Neural crest cell (in vitro differentiated cells): ENCODE measurements at places on chromosomes 6 and 20. TPM values are rescaled to one million over a fixed set of nuclear protein-coding genes. Genes with fewer than 3 reads are reported as not detected.

DNA sequence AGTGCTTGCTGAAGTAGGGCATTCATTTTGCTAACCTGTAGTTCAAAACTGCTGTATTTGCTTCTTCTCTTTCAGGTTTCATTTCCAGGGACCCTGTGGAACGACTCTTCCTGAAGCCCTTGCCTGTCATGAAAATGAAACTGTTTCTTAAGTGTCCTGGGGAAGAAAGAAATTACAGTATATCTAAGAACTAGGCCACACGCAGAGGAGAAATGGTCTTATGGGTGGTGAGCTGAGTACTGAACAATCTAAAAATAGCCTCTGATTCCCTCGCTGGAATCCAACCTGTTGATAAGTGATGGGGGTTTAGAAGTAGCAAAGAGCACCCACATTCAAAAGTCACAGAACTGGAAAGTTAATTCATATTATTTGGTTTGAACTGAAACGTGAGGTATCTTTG lies 3.4 kb upstream of the NOL7 start:
- no peak overlapping the region for H3K27ac ChIP-seq
- H3K27me3 ChIP-seq: no peaks in the 10 kb centered on the region
- H3K36me3 ChIP-seq: peaks cover 3% of the 10 kb centered on the region
- H3K4me3 ChIP-seq: peak overlapping the region; percentile 65

Gene PRDM1
- total RNA-seq: 1.2 and 1.7 TPM in 2 replicates

- H3K4me3 ChIP-seq: no peak overlapping the region
- H3K27me3 ChIP-seq: no peaks in the 10 kb centered on the region
- DNase-seq: no peak
- H3K36me3 ChIP-seq: no peaks in the 10 kb centered on the region
- H3K27ac ChIP-seq: no peak overlapping the region
These were observed 6.5 kb upstream of the BTN3A2 start for GRCh38 chr6:26358511-26358981.

DNA sequence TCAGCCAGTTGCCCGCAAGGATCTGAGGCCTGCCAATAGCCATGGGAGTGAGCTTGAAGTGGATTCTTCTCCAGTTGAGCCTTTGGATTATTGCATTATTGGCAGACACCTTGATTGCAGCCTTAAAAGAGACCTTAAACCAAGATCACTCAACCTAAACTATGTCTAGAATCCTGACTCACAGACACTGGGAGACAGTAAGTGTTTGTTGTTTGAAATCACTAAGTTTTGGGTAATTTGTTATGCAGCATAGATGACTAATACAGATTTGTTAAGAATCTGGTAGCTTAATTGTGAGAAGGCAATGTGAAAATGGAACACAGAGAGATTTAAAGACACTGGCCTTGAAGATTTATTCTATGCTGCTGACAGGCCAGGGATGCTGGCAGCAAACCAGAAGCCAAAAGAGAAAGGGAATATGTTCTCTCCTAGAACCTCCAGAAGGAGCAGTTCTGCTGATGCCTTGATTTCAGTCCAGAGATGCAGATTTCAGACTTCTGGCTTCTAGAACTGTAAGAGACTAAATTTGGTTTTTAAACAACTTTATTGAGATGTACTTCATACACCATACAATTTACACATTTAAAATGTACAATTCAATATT lies 17.6 kb downstream of the SIRPD start:
- H3K4me3 ChIP-seq: no peak overlapping the region
- H3K27ac ChIP-seq: no peak overlapping the region
- H3K4me1 ChIP-seq: peaks cover 9% of the 10 kb centered on the region
- H3K36me3 ChIP-seq: peaks cover 4% of the 10 kb centered on the region
- no peak for DNase-seq

DNA sequence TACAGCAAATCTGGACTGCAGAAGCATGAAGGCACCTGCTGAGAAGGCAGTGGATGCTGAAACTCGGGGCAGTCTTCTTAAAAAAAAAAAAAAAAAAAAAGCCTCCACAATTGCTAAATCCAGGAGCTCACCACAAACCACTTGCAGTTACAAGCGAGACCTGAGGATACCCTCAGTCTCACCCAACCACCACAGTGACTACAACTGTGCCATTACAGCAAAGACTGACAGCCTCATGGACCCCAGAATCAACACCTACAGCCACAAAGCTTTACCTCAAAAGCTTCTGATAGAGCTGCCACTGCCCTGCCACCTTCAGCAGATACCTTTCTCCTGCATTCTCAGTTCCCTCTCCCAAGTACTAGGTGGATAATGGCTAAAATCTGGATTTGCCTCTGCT lies 9.0 kb downstream of the COL21A1 start:
- no peak for DNase-seq
- H3K4me3 ChIP-seq: no peak overlapping the region
- no peaks in the 10 kb centered on the region for H3K36me3 ChIP-seq
- H3K27me3 ChIP-seq: no peaks in the 10 kb centered on the region
- no peak overlapping the region for H3K27ac ChIP-seq
- H3K4me1 ChIP-seq: no peaks in the 10 kb centered on the region

- no peaks in the 10 kb centered on the region for H3K27me3 ChIP-seq
- H3K4me3 ChIP-seq: no peak overlapping the region
- peaks cover 3% of the 10 kb centered on the region for H3K4me1 ChIP-seq
- no peak overlapping the region for H3K27ac ChIP-seq
These were observed 124.3 kb upstream of the TMEM170B start for GRCh38 chr6:11413117-11413687.

DNA sequence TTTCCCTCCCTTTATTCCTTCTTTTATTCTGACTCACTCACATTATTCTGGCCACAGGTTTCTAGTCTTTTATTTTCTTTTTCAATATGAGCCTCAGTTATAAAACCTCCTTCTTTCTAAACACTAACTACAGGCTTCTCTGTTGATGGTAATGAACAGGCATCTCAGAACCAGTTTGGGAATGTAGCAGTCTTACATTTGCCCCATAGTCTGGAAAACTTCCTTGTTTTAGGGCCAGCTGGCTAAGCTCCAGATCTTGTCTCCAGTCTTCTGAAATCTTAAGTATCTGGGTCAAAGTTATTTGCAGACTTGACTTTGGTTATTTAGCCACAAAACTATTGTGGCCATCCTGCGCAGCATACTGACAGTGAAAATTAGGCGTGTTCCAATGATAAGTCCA lies 97.0 kb upstream of the MAN1A1 start:
- H3K4me1 ChIP-seq: peaks cover 12% of the 10 kb centered on the region
- no peaks in the 10 kb centered on the region for H3K36me3 ChIP-seq
- no peak overlapping the region for H3K4me3 ChIP-seq
- H3K27ac ChIP-seq: no peak overlapping the region
- DNase-seq: no peak

- H3K4me3 ChIP-seq: no peak overlapping the region
- no peak overlapping the region for H3K27ac ChIP-seq
- no peak for DNase-seq
These were observed 35.3 kb upstream of the APCDD1L start for GRCh38 chr20:58550275-58551059.

Gene SLC32A1
- total RNA-seq: 0.09 and 0.16 TPM in 2 replicates

GRCh38 chr6:29667158-29667557 lies 10.3 kb downstream of the MOG start:
- DNase-seq: no peak
- no peaks in the 10 kb centered on the region for H3K36me3 ChIP-seq
- no peak overlapping the region for H3K27ac ChIP-seq
- H3K27me3 ChIP-seq: peaks cover 47% of the 10 kb centered on the region
- peaks cover 27% of the 10 kb centered on the region for H3K4me1 ChIP-seq
- no peak overlapping the region for H3K4me3 ChIP-seq

- no peaks in the 10 kb centered on the region for H3K36me3 ChIP-seq
- peaks cover 51% of the 10 kb centered on the region for H3K27me3 ChIP-seq
- no peak overlapping the region for H3K27ac ChIP-seq
- H3K4me1 ChIP-seq: peaks cover 23% of the 10 kb centered on the region
- no peak for DNase-seq
These were observed 12.5 kb downstream of the PRDM1 start for GRCh38 chr6:106098383-106099234.

GRCh38 chr6:82413868-82414267 lies 50.3 kb downstream of the TPBG start:
- no peak overlapping the region for H3K27ac ChIP-seq
- DNase-seq: no peak
- H3K27me3 ChIP-seq: no peaks in the 10 kb centered on the region
- H3K4me3 ChIP-seq: no peak overlapping the region
- H3K36me3 ChIP-seq: no peaks in the 10 kb centered on the region

DNA sequence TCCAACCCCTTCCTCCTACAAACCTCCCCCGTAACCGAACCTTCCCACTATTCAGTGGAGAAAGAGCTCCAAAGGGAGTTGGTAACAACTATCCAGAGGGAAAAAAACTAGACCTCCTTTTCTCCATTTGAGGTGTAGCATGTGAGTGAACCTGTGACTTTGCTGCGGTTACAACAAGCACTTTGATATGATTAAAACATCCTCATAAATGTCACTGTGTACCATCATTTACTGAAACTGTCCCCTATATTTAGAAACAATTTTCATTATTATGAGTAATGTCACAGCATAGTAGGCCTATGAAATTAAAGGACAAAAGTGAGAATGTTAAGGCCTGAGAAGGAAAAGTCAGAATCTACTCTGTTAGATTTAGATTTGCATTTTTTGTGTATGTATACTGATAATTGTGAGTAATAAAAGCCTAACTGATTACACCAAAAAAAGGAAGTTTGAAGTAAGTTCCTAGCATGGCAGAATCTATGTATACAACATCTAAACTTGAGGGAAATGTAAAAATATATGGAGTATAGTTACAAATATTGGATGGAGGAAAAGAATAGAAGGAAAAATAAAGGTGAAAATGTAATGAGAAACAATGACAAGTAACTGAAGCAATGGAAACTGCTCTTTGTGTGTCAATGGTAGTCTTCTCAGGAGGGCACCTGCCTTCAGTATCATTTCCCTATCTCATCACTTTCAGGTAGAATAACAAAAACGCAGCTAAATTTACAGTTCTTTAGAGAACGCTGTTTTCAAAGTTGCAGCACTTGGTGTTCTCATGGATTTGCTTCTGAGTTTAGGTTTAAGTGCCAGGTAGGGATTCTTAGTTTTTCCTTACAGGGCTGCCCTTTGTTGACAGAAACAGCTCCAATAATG lies 145.9 kb downstream of the IMPG1 start:
- H3K36me3 ChIP-seq: no peaks in the 10 kb centered on the region
- H3K27me3 ChIP-seq: no peaks in the 10 kb centered on the region
- DNase-seq: no peak
- H3K4me3 ChIP-seq: no peak overlapping the region
- H3K27ac ChIP-seq: no peak overlapping the region

- peaks cover 31% of the 10 kb centered on the region for H3K36me3 ChIP-seq
- peaks cover 30% of the 10 kb centered on the region for H3K4me1 ChIP-seq
- no peak for DNase-seq
These were observed 171.8 kb upstream of the AKAP12 start for GRCh38 chr6:151067684-151068596.

Gene TFAP2D
- not detected in 2 replicates for total RNA-seq

- peaks cover 8% of the 10 kb centered on the region for H3K36me3 ChIP-seq
- peaks cover 14% of the 10 kb centered on the region for H3K4me1 ChIP-seq
- no peaks in the 10 kb centered on the region for H3K27me3 ChIP-seq
- peak overlapping the region; percentile 51 for H3K27ac ChIP-seq
These were observed 122.8 kb downstream of the C6orf118 start for GRCh38 chr6:165186441-165187205.

Gene XKR7
- total RNA-seq: 4.5 and 4.9 TPM in 2 replicates

- H3K4me3 ChIP-seq: no peak overlapping the region
- no peaks in the 10 kb centered on the region for H3K27me3 ChIP-seq
- H3K36me3 ChIP-seq: peaks cover 2% of the 10 kb centered on the region
- H3K27ac ChIP-seq: no peak overlapping the region
- no peak for DNase-seq
These were observed 156.0 kb downstream of the BACH2 start for GRCh38 chr6:90140683-90141082.

Gene AGER
- 25.7 and 26.0 TPM in 2 replicates for total RNA-seq

GRCh38 chr20:25296094-25297093 lies 48.5 kb downstream of the PYGB start:
- H3K4me1 ChIP-seq: peaks cover 6% of the 10 kb centered on the region
- H3K27me3 ChIP-seq: peaks cover 4% of the 10 kb centered on the region
- peak overlapping the region; percentile 43 for H3K27ac ChIP-seq
- DNase-seq: no peak

GRCh38 chr6:166625356-166625755 lies 1.7 kb downstream of the RPS6KA2 start:
- no peak overlapping the region for H3K27ac ChIP-seq
- H3K4me1 ChIP-seq: peaks cover 43% of the 10 kb centered on the region
- peaks cover 3% of the 10 kb centered on the region for H3K27me3 ChIP-seq
- no peaks in the 10 kb centered on the region for H3K36me3 ChIP-seq
- no peak for DNase-seq

GRCh38 chr6:150293423-150294173 lies 75.2 kb upstream of the IYD start:
- peaks cover 7% of the 10 kb centered on the region for H3K36me3 ChIP-seq
- no peak for DNase-seq
- H3K27me3 ChIP-seq: no peaks in the 10 kb centered on the region
- H3K27ac ChIP-seq: no peak overlapping the region
- peaks cover 8% of the 10 kb centered on the region for H3K4me1 ChIP-seq

- no peak overlapping the region for H3K27ac ChIP-seq
- DNase-seq: no peak
- H3K4me1 ChIP-seq: peaks cover 37% of the 10 kb centered on the region
These were observed 116.3 kb upstream of the MTHFD1L start for GRCh38 chr6:150749091-150749670.

Gene SSTR4
- not detected in 2 replicates for total RNA-seq

DNA sequence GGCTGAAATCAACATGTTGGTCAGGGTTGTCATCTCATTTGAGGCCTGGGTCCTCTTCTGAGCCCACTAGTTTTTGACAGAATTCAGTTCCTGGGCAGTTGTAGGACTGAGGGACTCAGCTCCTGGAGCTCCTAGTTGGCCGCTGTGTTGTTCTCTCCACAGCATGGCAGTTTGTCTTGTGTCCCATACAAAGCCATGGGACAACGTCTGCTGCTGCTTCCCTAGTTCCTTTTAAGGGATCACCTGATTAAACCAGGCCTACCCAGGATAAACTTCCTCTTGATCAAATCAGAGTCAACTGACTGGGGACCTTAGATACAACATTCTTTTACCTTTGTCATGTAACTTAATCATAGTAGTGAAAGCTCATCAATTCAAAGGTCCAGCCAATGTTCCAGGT lies 141.0 kb downstream of the BCAS1 start:
- no peak overlapping the region for H3K27ac ChIP-seq
- H3K36me3 ChIP-seq: no peaks in the 10 kb centered on the region
- no peak for DNase-seq
- H3K27me3 ChIP-seq: no peaks in the 10 kb centered on the region
- H3K4me1 ChIP-seq: peaks cover 18% of the 10 kb centered on the region
- H3K4me3 ChIP-seq: no peak overlapping the region

GRCh38 chr6:28220257-28221133 lies 4.6 kb upstream of the ZSCAN9 start:
- no peak for DNase-seq
- peak overlapping the region; percentile 78 for H3K4me3 ChIP-seq
- H3K27me3 ChIP-seq: peaks cover 84% of the 10 kb centered on the region
- peaks cover 3% of the 10 kb centered on the region for H3K36me3 ChIP-seq
- H3K4me1 ChIP-seq: peaks cover 12% of the 10 kb centered on the region
- H3K27ac ChIP-seq: no peak overlapping the region

GRCh38 chr6:139448051-139448649 lies 73.7 kb upstream of the CITED2 start:
- H3K27me3 ChIP-seq: no peaks in the 10 kb centered on the region
- H3K4me3 ChIP-seq: no peak overlapping the region
- H3K4me1 ChIP-seq: peaks cover 64% of the 10 kb centered on the region
- H3K36me3 ChIP-seq: no peaks in the 10 kb centered on the region
- no peak for DNase-seq

GRCh38 chr6:2977290-2977689 lies 5.9 kb upstream of the SERPINB6 start:
- no peak overlapping the region for H3K4me3 ChIP-seq
- no peaks in the 10 kb centered on the region for H3K36me3 ChIP-seq
- H3K4me1 ChIP-seq: peaks cover under 1% of the 10 kb centered on the region
